Activated CD4-positive, CD25-positive, alpha-beta regulatory T cell treated with anti-CD3 and anti-CD28 coated beads, Interleukin-2, amount 50 U/mL, for 72 hours (primary cell): ENCODE measurements at places on chromosomes 7 and 10.

DNA sequence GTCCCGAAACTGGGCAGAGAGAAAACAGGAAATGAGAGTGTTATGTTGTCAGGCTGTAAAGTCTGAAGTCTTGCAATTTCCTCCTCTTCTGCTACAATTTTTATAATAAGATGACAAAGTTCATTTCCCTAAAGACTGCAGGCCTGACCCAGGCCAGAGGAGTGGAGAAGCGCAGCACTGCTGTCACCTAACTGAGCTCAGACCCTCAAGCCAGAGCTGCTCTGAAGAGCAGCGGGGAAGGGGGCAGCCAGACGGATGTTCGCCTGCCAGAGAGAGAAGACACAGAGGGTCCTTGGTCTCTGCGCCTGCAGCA lies 12.6 kb upstream of the AOAH start:
- DNase-seq, result no peak

GRCh38 chr7:114644455-114644854 lies 229.8 kb downstream of the FOXP2 start:
- DNase-seq, result no peak

- DNase-seq, result no peak
These were observed 92.4 kb downstream of the ARID5B start for GRCh38 chr10:61993711-61994401.

GRCh38 chr7:148623586-148624282 lies 33.2 kb downstream of the C7orf33 start:
- no peak for DNase-seq

- DNase-seq, result no peak
These were observed 65.8 kb downstream of the MGMT start for GRCh38 chr10:129532838-129533237.

GRCh38 chr7:41148521-41148951 lies 554.4 kb downstream of the INHBA start:
- DNase-seq, result no peak

DNA sequence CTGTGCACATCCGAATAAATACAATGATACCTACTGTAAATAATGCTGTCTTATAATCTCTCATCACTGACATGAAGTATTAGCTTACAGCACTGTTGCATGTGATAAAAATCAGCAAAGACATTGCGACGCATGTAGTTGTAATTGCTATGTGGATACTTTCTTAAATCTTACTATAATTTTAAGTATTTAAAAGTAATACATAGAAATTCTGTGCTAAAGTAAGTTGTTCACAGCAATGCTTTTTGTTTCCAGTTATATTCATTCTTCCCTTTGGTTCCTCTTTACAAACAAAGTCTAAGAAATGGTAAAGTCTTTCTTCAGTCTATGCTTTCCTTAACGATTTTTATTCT lies 113.7 kb upstream of the DGKB start:
- no peak for DNase-seq

- peak; percentile 51 for DNase-seq
These were observed 9.4 kb downstream of the NXPH1 start for GRCh38 chr7:8442814-8443304.

DNA sequence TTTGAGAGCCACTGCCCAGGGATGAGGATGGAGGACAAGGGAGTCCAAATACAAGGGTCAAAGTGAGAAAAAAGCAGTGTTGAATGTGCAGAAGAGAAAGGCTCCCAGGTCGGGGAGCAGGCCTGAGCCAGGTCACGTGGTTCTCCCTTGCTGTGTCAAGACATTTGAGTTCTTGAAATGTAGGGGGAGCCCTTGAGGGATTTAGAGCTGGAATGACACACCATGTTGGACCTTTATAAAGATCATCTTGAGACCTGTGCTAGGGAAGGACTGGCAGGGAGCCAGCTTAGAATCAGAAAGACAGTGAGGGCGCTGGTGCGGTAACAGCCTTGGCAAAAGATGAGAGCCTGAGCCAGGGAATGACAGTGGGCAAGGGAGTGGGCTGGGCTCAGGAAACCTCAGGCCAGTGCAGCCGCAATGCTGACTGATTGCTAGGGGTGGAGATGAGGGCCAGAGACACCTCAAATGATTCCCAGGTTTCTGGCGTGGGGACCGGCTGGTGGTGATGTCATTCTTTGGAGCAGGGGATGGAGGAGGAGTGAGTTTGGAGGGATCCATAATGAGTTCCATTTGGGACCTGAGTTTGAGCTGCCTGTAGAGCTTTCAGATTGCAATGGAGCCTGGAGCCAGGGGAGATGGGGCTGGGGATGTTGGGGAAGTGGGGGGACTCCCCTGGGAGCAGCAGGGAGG lies 120.1 kb downstream of the PTPN20 start:
- no peak for DNase-seq

DNA sequence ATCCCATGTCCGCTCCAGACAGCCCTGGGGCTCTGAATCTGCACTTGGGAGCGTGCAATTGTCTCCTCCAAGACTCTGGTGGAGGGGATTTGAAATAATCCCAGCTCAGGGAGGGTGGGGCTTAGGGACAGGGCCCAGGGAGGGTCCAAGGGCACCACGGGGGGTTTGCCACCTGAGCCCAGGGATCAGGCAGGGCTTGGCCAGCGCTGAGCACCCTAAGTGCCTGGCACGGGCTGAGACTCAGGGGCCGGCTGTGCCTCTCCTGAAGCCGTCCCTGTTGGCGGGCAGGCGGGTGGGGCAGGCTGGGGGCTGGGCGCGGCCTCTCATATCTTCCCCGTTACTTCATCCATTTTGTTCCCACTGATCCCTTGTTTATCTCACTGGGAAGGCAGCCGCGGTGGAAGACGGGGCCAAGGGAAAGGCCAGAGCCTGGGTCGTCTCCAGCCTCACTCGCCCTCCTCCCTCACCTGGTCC lies 41.8 kb upstream of the ELN start:
- no peak for DNase-seq

DNA sequence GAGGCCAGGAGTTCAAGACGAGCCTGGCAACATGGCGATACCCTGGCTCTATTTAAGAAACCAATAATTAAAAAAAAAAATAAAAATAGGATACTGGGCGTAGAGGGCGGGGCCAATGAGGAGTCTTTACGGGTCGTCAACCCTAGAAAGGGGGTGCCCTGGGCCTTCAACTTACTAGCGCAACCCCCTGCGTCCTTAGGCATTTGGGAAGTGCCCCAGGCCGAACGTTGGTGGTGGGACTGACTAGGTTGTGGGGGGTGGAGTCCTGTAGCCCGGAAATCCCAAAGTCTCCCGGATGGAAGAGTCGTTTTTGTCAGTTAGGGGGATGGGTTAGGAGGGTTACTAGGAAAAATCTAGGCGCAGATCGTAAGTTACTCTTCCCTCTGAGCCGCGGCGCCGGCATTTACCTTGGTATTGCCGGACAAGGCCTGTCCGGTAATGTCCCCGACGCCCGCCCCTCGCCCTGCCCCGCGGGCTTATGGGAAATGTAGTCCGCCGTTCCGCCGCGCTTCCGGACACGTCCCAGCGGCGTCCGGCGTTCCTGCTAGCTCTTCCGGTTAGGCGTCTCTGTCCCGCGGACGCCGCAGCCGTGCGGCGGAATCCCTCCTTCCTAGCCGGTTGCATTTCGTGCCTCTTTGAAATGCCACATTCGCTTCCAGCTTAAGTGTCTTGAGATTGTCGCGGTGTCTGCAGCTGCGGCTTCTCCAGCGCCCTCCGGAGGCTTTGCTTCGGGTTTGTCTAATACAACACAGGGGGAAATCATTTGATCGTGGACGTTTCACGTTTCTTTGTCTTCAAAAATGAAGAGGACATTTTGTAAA lies 1.3 kb upstream of the ACBD5 start:
- peak; percentile 90 for DNase-seq
